ENCODE measurements at places on chromosomes 3 and 15. TPM values are rescaled to one million over a fixed set of nuclear protein-coding genes. Genes with fewer than 3 reads are reported as not detected.

The PLIN1 gene
- total RNA-seq = 0.15 TPM

The PIK3CA gene
- 49.4 TPM for total RNA-seq

The IL17RC gene
- total RNA-seq = 1.4 TPM

The SHF gene
- 3.5 TPM for total RNA-seq

The TNFAIP8L3 gene
- not detected for total RNA-seq

The ATP2B2 gene
- not detected for total RNA-seq

The GNL3 gene
- 94.2 TPM for total RNA-seq

The WNT5A gene
- total RNA-seq = 0.36 TPM

DNA sequence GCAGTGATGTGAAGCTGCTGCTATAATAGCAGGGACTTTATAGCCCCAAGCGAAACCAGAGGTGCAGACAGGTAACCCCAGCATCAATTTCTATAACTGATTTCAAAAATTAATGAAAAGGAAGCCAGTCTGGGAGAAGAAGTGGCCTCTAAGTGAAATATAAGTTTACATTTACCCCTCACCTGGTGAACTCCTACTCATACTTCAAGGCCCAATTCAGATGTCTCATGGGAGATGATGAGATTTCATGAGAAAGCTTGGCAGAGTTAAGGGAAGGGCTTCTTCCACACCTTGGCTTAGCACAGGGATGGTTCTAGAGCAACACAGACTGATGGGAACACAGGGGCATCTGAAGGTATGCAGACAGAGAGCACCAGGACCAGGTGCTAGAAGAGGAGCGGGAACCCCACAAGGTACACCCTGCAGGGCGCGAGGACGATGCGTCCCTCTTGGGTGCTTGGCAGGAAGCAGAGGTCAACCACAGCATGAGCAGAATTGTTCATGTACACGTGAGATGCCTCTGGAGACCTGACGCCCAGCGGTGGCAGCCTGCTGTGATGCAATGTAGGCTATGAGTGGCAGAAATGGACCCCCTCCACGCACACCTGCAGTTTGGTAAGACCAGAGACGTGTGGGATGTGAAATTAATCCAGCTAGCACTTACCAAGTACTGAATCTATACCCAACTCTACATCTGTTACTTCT is 102.9 kb downstream of the SRGAP3 start:
- no peak for DNase-seq

GRCh38 chr15:43867096-43867495 is 40.3 kb downstream of the WDR76 start:
- DNase-seq = no peak

DNA sequence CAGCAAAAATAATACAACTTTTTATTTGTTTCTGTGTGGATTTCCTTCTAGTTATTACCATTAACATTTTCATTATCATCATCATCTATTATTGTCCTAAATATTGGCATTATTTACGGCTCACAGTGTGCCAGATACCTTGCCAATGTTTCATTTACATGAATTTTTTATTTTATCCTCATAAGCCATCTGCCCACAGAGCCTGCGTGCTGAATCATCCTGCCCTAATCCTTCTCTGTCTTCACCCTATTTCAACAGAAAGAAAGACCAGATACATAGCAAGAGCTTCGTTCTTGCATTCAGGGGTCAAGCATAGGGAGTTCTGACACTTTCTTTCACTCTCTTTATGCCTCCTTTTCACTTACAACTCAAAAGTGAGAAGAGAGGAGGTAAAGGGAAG is 82.0 kb downstream of the KCNMB2 start:
- no peak for DNase-seq

DNA sequence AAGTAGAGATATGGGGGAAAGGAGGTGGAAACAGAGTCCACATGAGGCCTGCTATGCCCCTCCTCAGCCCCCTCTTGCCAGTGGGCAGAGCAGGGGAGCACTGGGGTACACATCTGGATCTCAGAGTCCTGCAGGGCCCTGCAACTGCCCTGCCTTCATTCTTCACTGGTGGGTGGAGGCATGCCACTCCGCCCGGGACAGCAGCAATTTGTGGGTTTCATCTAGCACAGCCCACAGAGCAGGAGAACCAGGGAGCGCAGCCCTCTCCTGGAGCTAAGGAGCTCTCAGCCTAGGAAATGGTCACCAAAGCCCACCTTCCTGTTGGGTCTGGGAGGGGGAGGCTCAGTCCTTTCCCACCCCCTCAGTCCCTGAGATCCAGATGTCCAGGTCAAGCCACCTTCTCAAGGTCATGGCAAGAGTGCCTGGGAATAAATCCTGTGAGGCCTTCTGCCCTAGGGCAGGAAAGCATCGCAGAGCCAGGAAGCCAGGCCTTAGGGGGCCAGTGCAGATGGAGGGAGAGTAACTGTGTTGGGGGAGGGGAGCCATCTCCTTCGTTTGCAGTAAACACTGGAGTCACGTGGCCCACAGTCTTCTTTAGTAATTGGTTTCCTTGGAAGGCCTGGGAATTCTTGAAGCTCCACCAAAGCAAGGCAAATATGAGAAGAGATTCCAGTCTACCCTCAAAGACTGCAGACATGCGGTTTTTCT is 31.0 kb downstream of the ANP32A start:
- DNase-seq = no peak

DNA sequence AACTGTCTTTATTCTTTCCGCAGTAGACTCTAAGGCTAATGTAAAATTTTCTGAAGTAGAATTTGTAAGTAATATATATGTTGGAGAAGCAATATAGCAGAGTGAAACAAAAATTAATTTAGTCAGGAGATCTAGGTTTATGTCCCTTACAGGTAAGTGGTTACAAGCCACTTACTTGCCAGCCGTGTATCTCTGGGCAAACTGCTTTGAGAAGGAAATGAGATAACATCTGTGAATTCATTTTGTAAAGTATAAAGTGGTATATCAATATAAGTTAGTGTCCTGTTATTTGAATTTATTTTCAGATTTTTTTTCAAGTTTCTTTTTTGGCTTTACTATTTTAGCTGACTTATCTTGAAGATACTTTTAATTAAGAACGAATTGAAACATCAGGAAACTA is 5.5 kb downstream of the DAZL start:
- DNase-seq = no peak

GRCh38 chr3:58236527-58237237 is 910 bp upstream of the ABHD6 start:
- no peak for DNase-seq

GRCh38 chr3:151394611-151395010 is 10.1 kb upstream of the P2RY12 start:
- no peak for DNase-seq

DNA sequence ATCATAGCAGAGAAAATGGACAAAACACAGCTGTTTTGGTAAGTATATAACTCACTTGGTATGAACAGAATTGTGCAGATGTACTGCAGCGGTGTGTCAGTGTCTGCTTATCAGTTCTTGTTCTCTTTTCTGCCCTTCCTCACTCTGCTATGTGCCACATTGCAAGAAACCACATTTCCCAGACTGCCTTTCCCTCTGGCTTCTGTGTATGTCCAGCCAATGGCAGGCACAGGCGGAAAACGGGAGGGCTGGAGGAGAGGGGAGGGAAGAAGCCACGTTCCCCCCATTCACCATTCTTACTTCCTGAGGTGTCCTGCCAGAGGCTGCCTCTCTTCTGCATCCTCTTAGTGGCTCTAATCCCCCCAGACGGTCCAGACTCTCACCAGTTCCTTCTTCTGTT is 15.4 kb downstream of the HHLA2 start:
- no peak for DNase-seq

GRCh38 chr3:193757457-193757856 is 164.4 kb downstream of the OPA1 start:
- DNase-seq = no peak

GRCh38 chr15:66816201-66816600 is 114.2 kb downstream of the SMAD6 start:
- no peak for DNase-seq

GRCh38 chr15:48748535-48748934 is 62.3 kb downstream of the CEP152 start:
- DNase-seq = no peak

DNA sequence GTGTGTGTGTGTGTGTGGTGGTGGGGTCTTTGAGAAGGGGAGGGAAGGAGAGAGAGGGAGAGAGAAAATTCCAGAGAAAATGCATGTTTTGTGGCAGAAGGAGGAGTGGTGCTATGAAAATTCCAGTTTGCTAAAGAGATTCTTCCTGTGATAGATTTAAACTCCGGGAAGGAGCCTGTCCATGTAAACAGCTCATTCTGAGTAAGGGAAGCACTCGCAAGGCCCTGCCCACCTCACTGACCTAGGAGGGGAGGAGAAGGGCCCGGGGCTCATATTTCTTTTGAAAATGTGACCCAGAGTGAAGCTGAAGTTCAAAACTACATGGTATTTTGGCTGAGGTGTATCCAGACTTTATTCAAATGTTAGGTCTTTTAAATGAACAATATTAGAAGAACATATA is 41.3 kb downstream of the ADAMTSL3 start:
- no peak for DNase-seq

GRCh38 chr3:177932750-177933660 is 603.2 kb upstream of the KCNMB2 start:
- DNase-seq = no peak

- no peak for DNase-seq
These were observed 63.4 kb upstream of the CSPG4 start for GRCh38 chr15:75776065-75776423.

DNA sequence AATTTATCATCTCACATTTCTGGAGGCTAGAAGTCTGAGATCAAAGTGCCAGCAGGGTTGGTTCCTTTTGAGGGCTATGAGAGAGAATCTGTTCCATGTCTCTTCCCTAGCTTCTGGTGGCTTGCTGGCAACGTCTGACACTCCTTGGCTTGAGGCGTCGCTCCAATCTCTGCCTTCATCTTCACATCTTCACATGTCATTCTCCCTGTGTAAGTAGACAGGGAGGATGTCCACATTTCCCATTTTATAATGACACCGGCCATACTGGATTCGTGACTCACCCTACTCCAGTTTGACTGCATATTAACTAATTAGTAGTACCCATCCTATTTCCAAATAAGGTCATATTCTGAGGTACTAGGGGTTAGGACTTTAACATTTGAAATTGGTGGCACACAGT is 17.5 kb upstream of the ARHGAP31 start:
- no peak for DNase-seq

GRCh38 chr15:41502795-41503668 is 9.4 kb downstream of the ITPKA start:
- no peak for DNase-seq

DNA sequence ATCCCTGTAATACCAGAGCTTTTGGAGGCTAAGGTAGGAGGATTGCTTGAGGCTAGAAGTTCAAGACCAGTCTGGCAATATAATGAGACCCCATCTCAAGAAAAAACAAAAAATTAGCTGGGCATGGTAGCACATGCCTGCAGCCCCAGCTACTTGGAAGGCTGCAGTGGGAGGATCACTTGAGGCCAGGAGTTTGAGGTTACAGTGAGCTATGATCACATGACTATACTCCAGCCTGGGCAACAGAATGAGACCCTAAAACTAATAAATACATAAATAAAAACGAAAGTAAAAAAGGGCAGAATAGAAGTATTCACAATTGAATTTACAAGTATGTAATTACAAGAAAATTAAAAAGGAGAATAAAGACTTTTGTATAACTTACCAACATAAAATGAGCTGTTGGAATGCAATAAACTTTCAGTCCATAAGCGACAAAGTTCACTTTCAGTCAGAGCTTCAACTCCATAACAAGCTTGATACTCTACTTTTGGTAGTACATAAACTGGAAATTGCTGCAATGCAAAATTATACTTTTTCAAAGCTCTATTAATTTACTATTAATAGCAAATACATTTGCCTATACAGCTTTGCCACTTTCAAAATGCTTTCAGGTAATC is 36.8 kb downstream of the ICE2 start:
- no peak for DNase-seq

DNA sequence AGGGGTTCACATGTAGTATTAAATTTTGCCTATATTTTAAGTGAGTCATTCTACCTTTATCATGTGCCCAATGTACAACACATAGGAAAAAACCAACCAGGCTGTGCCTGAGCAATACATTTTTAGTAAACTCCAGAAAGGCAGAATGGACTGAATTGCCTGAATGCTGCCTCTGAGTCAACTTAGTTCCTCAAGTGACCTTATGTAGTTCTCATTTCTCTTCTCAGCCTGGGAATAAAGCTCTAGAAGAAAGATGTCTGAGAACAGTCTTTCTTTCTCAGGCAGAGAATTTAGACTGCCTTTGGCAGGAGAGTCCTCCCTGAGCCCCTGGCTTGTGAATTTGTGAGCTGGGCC is 13.0 kb downstream of the ST3GAL6 start:
- DNase-seq = no peak

GRCh38 chr3:181212271-181212670 is 222.7 kb upstream of the DNAJC19 start:
- DNase-seq = no peak
